ENCODE measurements at places on chromosomes 6 and 20.

- DNase-seq = no peak
Observed at GRCh38 chr20:5557123-5557522, 193.1 kb upstream of the SHLD1 start.

- peak; percentile 88 for DNase-seq
Observed at GRCh38 chr20:4225745-4226144, 210.4 kb upstream of the RNF24 start.

DNA sequence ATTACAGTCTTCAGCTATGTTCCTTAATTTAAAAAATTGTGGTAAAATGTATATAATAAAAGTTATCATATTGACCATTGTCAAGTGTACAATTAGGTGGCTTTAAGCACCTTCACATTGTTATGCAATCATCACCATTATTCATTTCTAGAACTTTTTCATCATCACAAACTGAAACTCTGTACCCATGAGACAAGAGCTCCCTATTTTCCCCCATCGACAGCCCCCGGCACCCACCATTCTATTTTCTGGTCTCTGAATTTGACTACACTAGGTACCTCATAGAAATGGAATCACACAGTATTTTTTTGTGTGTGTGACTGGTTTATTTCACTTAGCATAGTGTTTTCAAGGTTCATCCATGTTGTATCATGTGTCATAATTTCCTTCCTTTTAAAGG lies 39.7 kb upstream of the FYN start:
- DNase-seq = no peak

DNA sequence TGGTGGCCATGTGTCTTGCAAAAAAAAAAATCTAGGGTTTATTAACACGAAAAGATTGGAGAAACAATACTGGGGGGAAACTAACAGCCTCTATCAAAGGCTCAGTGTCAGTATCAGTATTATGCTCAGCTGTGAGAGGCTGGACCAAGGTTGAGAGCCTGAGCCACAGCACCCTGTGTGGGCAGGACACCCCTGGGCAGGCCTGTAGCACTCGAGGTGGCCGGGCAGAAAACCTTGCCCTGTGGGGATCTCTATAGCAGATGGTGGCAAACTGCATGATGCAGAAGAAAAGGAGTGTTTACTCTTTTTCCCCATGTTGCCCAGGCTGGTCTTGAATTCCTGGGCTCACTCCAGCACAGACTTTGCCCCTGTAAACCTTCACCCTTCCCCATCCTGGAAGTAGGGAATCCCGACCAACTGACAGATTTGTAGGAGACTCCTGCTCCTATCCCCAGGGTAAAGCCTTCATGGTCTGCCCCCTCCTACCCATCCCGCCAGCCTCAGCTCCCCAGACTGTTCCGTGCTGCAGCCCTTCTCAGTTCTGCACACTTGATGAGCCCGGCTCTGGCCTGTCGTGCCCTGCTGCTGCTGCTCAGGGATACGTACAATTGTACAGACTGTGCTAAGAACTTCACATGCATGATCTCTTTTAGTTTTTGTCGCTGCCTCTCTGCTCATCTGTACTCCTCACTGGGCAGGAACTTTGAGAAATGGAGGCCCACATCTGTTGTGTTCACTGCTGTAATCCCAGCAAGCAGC lies 8.0 kb upstream of the KIFC1 start:
- no peak for DNase-seq

- DNase-seq = no peak
Observed at GRCh38 chr6:65123521-65123920, 583.5 kb downstream of the EYS start.

DNA sequence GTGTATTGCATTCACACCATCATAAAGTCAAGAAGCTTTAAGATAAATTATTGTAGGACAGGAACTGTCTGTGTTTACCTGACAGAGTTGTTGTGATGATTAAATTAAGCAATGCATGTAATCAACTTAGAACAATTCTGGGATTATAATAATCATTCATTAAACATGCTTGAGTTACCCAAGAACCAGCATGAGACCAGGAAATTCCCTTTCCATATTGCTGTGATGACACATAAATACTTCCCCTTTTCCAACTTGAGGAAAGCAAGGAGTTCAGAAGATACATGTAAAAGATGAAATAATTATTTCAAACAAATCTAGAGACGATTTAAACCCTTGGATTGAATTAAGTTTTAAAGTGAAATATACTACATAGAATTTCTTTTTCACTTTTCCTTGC lies 404.4 kb downstream of the GJA1 start:
- no peak for DNase-seq

DNA sequence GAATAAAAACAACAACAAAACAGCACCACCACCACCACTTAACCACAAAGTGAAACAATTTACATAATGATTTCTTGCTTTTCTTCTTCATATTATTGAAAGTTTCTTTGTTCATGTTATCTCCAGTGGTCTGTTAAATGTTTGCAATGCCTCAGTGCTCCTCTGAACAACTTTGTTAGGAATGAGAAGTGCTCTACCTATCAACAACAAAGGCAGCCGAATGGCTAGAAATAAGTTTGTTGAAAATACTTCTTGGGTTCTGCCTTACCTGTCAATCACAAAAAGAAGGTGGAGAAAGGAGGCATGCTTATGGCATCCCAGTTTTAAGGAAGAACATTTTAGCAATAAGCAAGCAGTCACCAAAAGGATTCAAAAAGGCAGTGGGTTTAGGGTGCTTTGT lies 490.2 kb downstream of the PRKN start:
- DNase-seq = no peak

DNA sequence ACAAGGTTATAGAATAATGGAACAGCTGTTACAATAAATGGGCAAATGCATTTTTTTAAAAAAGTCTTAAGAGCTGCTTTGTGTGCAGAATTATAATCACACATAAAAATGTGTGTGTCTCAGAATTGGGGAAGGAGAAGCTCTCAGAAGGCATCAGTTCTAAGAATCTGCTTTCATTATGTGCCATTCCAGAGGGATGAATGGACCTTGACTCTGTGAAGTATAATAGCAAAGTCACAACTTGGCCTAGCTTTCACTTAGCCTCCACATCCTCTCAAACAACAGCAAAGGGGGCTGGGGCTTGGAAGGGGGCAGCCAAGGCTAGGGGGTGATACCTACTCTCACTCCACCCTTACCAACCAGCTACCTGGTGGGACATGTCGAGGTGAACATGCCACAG lies 265.0 kb downstream of the CDC5L start:
- no peak for DNase-seq

GRCh38 chr6:25427549-25427948 lies 148.4 kb downstream of the CARMIL1 start:
- DNase-seq = no peak

- no peak for DNase-seq
Observed at GRCh38 chr20:60299951-60300350, 341.7 kb downstream of the CDH26 start.

DNA sequence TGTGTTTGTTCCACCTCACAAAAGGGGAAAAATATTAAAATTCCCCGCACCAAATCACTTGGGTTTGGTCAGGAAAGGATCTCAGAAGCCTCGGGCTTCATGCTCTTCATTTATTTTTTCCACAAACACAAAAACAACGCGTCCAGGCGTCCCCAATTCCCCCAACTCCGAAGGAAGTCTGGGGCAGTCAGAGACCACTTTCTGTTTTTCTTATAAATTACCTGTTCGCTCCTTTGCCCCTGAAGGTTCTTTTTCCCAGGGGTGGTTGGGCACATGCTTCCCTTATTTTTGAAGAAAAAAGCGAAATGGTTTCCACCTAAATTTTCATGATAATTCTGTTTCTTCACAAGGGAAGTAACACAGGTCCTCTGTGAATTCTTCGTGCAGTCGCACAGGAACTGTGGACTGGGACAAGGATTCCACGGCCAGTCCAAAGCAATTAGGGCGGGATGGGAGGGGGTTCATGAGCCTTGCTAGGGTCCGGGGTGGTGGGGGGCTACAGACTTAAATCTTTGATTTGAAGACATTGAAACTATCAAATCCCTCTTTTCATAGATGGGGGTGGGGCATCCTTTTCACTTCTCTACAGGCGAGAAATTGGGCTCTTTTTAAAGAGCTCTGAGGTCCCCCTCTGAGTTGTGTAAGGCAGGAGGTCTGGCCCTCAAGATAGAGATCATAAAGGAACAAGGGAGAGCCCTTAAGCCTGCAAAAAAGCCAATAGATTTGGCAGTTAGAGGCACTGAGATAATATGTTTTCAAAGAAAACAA lies 30.5 kb upstream of the HFE start:
- DNase-seq = no peak

DNA sequence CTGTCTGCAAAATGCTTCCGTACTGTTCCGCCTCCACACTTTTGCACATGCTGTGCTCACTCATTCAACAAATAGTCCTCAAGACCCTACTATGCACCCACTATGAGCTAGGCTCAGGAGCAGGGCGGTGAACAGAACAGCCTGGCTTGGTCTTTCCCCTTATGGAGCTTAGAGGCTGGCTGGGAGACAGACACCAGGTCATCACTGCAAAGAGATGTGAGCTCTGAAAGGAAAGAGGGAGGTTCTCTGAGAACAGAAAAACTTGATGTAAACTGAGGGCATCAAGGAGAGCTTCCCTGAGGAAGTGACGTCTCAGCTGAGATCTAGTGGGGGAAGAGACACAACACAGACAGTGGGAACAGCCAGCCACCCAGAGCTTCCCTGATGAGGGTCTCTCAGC lies 31.0 kb upstream of the TGM2 start:
- DNase-seq = no peak

- no peak for DNase-seq
Observed at GRCh38 chr20:35630636-35631035, 15.0 kb downstream of the SPAG4 start.

DNA sequence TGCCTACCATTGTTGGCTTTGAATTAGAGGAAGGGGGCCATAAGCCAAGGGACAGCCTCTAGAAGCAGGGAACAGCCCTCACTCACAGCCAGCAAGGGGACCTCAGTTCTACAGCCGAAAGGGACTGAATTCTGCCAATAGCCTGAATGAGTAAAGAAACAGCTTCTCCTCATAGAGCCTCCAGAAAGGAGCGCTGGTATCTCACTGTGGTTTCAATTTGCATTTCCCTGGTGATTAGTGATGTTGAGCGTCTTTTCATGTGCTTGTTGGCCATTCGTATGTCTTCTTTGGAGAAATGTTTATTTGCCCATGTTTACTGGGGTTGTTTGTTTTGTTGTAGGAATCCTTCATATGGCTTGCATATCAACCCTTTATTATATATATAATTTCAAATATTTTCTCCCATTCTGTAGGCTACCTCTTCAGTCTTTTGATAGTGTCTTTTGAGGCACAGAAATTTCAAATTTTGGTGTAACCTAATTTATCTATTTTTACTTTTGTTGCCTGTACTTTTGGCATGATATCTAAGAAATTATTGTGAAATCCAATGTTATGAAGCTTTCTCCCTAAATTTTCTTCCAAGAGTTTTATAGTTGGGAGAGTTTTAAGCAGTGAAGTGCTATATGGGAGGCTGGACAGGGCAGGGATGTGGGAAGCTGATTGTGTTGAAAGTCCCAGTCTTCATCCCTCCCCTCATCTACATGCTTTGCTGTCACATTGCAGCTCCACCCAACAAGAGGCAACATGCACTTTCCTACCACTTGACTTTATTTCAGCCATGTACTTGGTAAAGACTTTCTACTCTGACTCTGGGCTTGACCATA lies 82.3 kb upstream of the SHLD1 start:
- DNase-seq = no peak

DNA sequence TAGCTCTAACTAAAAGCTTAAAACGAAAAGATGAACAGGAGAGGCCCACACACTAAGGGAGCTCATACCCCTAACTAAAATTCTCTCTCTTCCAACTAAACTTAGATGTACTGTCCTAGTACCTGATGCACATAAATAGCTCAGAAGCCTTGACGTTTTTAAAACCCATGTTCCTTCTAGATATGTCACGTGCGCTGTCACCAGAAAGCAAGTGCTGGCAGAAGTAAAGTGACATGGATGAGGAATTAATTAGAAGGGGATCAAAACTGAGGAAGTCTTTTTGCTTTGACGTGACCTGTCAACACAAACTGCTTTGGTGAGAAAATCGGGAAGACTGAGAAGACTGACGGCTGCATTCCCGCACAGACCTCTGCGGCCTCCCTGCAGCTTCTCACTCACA lies 142.5 kb downstream of the ZMYND8 start:
- no peak for DNase-seq

DNA sequence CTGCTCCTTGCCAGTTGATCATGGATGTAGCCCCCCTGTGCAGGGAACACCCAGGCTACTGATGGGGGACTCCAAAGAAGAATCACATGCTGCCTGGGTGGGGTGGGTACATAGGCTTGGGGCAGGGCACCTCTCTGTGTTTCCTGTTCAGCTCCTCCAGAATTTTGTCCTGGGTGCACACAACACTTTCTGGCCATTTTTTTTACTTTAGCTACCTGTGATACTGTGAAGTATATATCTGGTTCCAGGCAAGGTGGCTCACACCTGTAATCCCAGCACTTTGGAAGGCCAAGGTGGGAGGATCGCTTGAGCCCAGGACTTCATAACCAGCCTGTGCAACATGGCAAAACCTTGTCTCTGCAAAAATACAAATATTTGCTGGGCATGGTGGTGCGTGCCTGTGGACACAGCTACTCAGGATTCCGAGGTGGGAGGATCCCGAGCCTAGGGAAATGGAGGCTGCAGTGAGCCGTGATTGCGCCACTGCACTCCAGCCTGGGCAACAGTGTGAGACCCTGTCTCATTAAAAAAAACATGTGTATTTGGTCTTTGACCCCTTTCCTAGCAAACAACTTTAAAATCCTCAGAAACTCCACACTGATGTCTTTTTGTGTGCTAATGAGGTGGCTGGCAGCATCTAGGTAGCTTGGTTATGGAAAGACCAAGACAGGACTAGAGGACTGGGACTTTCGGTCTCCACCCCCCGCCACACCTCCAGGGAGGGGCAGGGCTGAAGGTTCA lies 14.1 kb downstream of the SLC4A11 start:
- no peak for DNase-seq

DNA sequence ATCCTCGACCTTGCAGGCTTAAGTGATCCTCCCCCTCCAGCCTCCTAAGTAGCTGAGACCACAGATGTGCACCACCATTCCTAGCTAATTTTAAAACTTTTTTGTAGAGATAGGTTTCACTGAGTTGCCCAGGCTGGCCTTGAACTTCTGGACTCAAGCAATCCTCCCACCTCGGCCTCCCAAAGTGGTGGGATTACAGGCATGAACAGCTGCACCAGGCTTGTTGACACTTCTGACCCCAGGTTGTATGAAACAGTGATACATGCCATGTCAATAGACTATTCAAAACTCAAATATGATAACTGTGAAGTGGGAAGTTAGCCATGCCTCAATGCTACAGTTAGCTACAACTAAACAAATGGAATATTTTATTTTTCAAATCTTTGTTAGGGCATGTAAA lies 20.1 kb upstream of the SHLD1 start:
- no peak for DNase-seq

GRCh38 chr20:51091406-51092195 lies 68.7 kb upstream of the KCNG1 start:
- DNase-seq = no peak

GRCh38 chr6:32840604-32841246 lies 2.2 kb upstream of the TAP2 start:
- no peak for DNase-seq

DNA sequence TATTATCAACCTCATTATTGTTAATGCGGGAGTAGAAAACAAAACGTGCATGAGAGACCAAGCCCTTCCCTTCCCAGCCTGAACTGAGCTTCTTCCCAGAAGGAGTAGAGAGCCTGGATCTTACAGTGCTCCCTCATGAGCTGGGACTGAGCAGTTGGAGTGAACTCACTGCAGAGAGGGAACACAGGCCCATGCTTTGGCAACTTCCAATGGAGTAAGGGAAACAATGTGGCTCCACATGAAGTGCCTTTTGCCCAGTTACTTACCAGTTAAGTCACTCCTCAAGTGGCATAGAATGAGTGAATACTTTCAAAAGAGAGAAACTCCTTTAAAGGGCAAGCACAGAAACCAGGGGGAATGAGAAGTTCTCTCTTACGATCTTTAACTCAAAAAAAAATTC lies 12.4 kb downstream of the FHL5 start:
- DNase-seq = no peak

All from AG04449 (cell line).